ENCODE measurements at places on chromosomes 12 and 14.

- DNase-seq = no peak
Measured at GRCh38 chr14:100682749-100683148, 43.9 kb upstream of the DLK1 start.

GRCh38 chr12:111355201-111355925 is 13.5 kb downstream of the PHETA1 start:
- no peak for DNase-seq

- no peak for DNase-seq
Measured at GRCh38 chr14:61050417-61050816, 69.4 kb downstream of the SLC38A6 start.

DNA sequence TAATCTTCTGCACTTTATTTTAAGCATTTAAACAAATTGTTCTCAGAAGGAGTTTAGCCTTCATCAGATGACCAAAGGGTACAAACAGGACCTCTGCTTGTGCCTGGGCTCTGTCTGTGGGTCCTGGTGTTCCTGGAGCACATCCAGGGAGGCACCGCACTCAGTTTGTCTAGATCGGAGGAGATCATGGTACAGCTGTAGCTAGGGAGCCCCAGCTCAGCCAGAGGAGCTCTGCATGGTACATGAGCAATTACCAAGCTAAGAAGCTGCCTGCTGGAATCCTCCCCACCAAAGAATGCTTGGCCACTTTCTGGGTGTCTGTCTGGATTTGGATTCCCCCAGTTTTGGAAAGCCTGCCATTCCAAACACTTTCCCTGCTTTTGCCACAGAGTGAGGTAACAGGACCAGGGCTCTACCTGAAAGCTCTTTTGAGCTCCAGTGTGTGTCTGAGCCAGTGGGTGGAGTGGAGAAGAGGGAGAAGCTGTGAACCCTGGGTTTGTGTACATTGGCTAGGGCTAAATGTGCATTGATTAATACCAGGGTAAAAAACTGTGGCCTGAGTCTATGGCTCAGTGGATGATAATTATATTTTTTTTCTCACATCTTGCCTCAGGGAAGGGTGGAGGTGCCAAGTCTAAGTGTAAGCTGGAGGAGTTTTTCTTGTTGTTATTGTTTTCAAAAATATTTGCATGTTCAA is 163.7 kb upstream of the IGF1 start:
- no peak for DNase-seq

- DNase-seq = peak; percentile 63
Measured at GRCh38 chr12:96985515-96986362, 78.7 kb downstream of the NEDD1 start.

Measured in NCI-H1105 treated with DMSO at 0.1 percent for 48 hours (cell line).